ENCODE measurements at places on chromosomes 1 and 21.
A peak's percentile ranks its signal among the peaks of the same experiment; 100 is the strongest.

- no peak for DNase-seq
Measured at GRCh38 chr1:173062150-173062938, 11.6 kb upstream of the TNFSF18 start.

DNA sequence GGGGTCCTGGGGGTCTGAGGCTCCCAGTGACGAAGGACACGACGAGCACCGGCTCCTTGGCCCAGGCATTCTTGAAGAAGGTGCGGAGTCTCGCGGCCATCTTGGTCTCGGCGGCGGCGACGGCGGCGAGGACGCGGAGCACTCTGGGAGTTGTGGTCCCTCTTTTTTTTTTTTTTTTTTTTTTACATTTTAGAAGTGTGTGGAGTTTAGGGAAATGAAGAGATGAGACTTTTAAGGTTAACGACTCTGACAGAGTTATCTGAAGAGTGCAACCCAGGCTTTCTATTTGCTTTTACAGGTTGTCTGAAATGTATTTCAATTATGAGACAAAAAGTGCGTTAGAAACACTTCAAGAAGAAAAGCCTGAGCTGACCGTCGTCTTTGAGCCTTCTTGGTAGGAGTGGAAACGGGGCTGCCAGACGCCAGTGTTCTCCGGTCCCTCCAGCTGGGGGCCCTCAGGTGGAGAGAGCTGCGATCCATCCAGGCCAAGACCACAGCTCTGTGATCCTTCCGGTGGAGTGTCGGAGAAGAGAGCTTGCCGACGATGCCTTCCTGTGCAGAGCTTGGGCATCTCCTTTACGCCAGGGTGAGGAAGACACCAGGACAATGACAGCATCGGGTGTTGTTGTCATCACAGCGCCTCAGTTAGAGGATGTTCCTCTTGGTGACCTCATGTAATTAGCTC lies 9.7 kb downstream of the OR2B11 start:
- peak; percentile 52 for DNase-seq

DNA sequence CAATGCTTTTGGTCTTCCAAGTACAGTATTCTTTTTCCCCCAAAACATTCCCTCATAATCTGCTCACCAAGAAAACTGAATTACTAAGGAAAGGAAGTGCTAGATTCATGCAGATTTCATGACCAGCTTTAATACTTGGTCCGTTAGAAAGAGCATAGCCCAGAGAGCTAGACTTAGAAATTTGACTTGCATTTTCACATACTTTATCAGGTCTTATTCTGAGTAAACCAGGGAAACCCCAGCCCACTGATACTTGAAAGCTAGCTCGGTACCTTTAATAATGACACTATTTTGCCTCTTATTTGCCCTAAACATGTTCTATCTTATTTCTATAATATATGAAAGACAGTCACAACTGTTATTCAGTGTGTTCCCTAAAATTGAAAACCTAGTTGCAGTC lies 204.5 kb downstream of the TTLL7 start:
- DNase-seq = no peak

DNA sequence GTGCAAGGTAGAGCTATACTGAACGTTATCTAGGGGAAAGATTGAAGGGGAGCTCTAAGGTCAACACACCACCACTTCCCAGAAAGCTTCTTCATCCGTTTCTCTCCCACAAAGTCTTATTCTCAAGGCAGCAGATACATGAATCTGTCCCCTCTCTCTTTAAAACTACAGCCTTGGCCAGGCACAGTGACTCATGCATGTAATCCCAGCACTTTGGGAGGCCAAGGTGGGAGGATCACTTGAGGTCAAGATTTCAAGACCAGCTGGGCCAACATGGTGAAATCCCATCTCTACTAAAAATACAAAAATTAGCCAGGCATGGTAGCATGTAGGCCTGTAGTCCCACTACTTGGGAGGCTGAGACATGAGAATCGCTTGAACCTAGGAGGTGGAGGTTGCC lies 8.1 kb downstream of the CYP4X1 start:
- DNase-seq = no peak

DNA sequence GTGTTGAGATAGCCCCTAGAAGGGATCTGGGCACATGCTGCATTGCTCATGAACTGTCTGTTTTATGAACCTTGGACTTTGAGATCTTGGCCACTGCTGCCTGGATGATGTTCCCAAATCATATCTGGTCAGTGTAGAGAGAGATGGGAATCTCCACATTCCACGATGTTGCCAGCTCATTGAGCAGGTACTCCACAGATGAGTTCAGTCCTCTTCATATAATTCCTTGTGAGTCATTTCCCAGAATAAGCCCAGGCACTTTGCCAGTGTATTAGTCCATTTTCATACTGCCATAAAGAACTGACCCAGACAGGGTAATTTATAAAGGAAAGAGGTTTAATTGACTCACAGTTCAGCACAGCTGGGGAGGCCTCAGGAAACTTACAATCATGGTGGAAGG lies 254.0 kb upstream of the RUNX1 start:
- no peak for DNase-seq

DNA sequence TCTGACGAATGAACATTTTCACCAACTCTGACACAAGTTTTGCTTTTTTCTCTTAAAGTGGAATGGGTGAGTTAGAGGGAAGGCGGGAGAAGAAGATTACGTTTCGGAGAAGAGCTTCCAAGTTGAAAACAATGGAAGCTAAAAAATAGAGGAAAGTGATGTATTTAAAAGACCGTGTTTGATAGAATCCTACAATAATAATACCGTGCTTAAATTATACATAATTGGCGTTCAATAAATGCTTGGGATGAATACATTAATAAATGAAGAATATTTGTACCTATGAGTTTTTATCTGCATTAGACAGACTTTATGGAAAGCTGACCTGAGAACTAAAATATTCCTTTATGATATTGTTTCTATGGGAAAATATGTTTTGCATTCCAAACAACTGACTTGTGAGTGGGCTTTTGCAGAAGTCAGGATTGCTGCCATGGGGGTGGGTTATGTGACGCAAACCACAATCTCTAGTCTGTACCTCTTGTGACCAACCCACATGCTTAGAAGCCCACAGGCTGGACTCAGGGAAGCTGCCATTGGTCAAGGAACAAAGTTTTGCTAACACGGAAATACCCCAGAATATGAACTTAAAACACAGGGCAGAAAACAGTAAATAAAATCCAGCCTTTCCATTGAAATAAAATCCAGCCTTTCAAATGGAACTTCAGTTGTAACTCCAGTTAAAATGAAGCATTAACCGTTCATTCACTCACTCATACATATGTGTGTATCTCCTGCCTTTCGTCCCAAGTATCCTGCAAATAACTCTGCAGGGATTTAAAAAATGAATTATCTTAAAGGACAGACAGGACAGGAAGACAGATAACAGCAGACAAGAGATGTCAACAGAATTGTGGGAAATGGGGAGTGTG lies 21.3 kb upstream of the ATF3 start:
- DNase-seq = no peak

- no peak for DNase-seq
Measured at GRCh38 chr1:58573705-58574591, 3.1 kb downstream of the TACSTD2 start.

- DNase-seq = no peak
Measured at GRCh38 chr1:162498496-162498810, 835 bp downstream of the UHMK1 start.

- DNase-seq = no peak
Measured at GRCh38 chr1:25648681-25649440, 32.3 kb downstream of the MAN1C1 start.

DNA sequence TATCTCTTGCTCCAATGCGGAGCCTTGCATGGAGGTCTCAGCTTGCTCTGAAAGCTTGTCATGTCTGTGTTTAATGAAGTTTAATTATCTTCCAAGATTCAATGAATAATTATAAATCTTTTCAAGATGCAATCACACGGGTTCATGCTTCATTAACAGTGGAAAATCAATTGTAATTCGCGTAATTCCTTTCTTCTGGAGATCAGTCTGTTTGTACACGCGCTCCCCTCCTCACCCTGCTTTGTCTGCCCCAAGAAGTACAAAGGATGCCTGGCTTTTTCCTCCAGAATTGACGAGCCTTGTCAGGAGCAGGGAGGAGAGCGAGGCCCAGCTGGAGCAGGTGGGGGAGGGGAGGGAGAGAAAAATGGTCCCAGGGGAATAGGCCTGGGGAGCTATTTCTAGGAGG lies 65.0 kb upstream of the DISP3 start:
- peak; percentile 45 for DNase-seq

GRCh38 chr1:24929398-24930259 lies 447 bp downstream of the RUNX3 start:
- no peak for DNase-seq

GRCh38 chr21:34534522-34534921 lies 22.5 kb upstream of the KCNE1 start:
- no peak for DNase-seq

DNA sequence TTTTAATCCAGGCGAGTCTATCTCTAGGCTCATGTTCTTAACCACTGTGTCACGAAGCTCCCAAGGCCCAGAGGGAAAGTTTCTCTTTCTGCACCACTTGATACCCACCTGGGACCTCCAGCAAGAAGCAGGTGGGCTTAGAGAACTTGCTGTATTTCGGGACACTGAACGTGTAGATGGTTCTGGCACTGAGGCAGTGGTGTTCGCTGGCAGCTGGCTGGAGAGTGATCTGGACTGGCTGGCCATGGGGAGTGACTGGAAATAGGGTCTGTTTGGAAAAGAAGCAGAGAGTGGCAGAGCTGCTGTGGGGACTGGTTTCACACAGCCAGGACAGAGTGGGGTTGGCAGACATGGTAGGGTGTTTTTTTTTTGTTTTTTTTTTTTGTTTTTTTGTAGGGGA lies 16.4 kb upstream of the IL22RA1 start:
- DNase-seq = no peak

DNA sequence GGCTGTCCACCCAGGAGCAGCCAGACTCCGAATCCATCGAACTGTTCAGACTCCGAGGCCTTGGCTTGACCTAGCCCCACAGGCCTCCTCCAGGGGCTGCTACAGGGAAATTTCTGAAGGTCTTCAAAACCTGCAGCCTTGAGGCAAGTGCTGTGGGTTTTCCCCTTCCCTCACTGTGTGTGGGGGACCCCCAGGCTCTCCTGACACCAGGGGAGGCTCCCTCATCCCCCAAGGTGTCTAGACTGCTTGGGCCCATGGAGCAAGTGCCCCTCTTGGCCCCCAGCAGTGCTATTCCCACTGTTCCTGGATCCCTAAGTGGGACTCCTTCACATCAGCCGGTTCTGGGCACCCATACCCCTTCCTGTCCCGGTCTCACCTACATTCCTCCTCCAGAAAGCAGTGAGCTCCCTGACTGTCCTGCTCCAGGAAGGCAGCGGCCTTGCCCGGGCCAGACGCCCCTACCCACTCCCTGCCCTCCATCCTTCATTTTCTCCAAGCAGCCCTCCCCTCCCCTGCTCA lies 814 bp downstream of the PAQR7 start:
- DNase-seq = no peak

GRCh38 chr1:12764016-12764415 lies 9.5 kb upstream of the PRAMEF12 start:
- DNase-seq = no peak

DNA sequence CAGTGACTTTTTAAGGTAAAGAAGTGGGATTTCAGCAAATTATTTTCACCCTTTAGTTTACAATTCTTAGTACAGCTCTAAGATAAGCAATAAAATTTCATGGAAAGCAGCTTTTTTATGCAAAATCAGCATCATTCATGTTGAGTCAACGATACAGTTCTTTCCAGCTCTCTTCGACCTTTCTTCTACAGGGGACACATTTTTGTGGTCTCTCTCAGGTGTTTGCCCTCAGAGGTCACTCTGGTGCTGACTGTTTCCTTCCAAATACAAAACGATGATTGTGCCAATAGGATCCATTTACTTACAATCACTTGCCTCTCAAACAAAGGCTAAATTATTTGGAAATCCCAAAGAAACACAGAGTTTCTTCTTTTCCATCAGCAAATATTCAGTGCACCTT lies 51.0 kb downstream of the PSMG1 start:
- no peak for DNase-seq

DNA sequence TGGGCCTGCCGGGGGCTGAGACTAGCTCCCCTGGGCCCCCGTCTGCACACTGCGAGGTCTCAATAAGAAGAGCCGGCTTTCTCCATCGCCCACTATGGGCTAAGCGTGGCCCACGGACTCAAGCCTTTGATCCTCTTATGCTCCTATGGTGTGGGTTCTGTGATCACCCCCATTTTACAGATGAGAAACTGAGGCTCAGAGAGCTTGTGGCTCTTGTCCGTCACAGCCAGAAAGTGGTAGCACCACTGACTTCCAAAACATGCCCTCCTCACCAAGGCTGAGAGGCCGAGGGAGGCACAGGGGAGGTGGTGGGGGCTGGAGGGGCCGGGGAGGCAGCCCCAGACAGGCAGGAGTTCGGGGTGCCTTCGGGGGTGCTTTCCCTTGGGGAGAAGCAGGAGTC lies 39.0 kb upstream of the CASZ1 start:
- DNase-seq = no peak

- no peak for DNase-seq
Measured at GRCh38 chr1:109782514-109782913, 18.8 kb upstream of the EPS8L3 start.

DNA sequence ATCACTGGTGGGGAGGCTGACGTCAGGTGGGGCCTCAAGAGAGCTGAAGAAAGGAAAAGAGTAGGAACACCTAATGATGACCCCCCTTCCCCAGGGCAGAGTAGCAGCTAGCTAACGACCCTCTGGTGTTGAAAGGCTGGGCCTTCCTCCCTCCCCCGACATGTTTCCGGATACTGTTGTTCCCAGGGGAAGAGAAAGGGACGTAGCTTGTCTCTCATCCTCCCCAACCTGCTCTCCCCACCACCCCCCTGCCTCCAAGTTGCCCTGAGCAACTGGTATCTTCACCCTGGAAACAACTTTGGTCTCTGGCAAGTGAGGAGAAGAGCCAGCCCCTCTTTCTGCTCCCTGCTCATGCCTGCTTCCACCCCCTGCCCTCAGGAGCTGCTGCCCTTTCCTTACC lies 2.4 kb downstream of the SEMA6C start:
- DNase-seq = no peak

GRCh38 chr1:211579440-211580302 lies 710 bp upstream of the SLC30A1 start:
- DNase-seq = peak; percentile 45

- DNase-seq = no peak
Measured at GRCh38 chr1:66364578-66365391, 169.2 kb upstream of the SGIP1 start.

DNA sequence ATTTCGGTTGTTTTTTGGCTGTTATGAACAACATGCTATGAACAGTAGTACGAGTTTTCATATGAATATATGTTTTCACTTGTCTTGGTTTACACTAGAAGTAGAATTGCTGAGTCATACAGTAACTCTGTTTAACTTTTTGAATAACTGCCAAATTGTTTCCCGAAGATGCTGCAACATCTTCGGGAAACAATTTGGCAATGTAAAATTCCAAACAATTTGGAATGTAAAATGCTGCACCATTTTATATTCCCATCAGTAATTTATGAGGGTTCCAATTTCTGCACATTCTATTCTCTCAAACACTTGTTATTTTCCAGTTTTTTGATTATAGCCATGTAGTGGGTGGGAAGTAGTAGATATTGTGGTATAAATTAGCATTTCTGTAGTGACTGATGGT lies 11.6 kb downstream of the PCBP3 start:
- no peak for DNase-seq

DNA sequence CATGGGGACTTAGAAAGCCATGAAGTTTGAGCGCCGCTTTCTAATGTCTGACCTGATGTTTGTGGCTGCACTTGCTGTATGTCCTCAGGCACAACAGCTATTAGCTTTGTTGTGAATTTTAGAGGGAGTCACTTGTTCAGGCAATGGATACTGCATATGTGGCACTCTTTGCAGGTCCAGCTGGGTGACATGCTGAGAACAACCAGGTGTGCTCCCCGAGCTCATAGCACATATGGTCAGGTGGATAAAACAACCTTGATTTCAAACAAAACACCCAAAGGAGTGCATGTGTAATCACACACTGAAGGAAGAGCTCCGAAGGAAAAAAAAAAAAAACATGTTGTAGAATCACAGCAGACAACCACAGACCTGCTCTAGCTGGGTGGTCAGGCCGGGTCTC lies 178.6 kb downstream of the BACH1 start:
- no peak for DNase-seq
